ENCODE measurements at places on chromosomes 2 and 18.

- no peak for DNase-seq
Measured at GRCh38 chr2:74036450-74037195, 51.9 kb downstream of the TET3 start.

GRCh38 chr2:175366815-175367214, 185.3 kb upstream of the ATP5MC3 start:
- no peak for DNase-seq

GRCh38 chr2:163774862-163775261, 39.1 kb upstream of the FIGN start:
- DNase-seq = no peak

- no peak for DNase-seq
Measured at GRCh38 chr2:224417361-224417729, 15.4 kb upstream of the FAM124B start.

DNA sequence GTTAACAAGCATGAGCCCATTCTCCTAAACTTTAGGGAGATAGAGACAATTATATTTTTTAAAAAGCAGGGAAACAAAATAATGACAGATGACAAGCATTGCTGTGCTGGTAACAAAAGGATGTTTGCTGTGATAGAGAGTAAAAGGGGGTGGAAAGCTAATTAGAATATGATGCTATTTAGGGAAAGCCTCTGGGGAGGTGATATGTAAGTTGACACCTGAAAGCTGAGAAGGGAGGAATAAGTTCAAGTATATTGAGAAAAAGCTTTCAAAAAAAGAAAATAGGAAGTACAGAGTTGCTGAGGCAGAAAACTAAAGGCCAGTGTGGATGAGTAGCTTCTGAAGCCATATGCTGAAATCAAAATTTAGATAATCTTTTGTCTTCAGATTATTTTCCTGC, 565.2 kb upstream of the NRXN1 start:
- no peak for DNase-seq

DNA sequence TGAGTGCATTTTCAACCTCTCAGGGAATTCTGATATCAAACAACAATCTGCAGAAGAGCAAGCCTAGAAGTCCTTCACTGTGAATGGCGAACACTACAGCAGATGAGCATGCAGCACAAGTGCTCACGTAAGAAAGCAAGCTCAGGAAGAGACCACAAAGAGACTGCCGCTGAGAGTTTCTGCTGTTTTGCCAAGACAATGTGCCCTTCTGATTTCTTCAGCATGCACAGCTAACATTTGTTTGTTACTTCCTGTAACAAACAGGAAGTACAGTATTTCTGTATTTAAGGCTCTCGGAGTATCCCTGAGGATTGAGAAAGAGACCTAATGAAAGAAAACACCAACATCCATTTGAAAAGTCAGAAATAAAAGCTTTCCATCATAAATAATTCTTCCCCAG, 45.9 kb downstream of the MBOAT2 start:
- no peak for DNase-seq

GRCh38 chr2:191661097-191661924, 16.6 kb upstream of the NABP1 start:
- DNase-seq = no peak

GRCh38 chr2:217853301-217853881, 149.4 kb downstream of the TNS1 start:
- no peak for DNase-seq

GRCh38 chr2:13813236-13813635, 819.3 kb upstream of the LRATD1 start:
- no peak for DNase-seq

GRCh38 chr18:60649842-60650536, 277.4 kb upstream of the MC4R start:
- no peak for DNase-seq

DNA sequence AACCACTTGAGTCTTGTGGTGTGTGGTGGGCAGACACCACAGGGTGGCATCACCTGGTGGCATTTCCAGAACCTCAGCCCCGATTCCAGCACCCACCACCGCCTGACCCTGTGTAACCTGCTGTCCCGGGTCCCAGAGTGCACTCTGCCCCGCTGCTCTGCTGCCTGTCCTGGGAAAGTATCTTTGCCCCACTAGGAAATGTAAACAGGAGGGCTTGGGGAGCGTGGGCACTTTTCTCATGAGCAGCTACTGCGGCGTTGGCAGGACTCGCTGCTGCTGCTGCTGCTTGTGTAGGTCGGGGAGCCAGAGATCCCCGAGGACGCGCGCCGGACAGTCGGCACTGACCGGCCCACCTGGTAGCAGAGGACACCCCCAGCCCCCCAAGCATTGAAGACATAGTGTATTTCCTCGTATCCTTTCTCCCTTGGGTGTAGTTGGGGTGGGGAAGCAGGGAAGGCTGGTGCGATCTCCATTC, 13.4 kb downstream of the DTYMK start:
- no peak for DNase-seq

DNA sequence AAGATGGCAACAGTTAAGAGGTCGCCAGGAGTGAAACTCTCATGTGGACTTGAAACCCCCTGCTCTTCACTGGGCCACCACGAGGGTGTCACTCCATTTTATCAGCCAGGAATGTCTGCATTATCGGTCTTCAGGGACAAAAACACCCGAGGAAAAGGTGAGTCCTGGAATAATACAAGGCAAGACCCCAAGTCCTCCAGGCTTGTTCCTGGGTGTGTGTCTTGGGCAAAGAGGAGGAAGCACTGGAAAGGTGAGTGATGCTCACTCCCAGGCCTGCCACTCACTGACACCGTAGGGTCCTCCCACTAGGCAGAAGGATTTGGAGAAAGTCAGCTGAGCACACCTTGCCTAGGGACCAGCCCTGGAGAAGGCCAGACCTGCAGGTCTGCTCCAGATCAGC, 86.9 kb downstream of the LOXHD1 start:
- no peak for DNase-seq

GRCh38 chr2:20052861-20053281, 1.4 kb upstream of the LAPTM4A start:
- DNase-seq = no peak

- DNase-seq = no peak
Measured at GRCh38 chr18:23127090-23127489, 8.2 kb upstream of the CABLES1 start.

- DNase-seq = no peak
Measured at GRCh38 chr2:215619989-215620388, 184.1 kb upstream of the FN1 start.

DNA sequence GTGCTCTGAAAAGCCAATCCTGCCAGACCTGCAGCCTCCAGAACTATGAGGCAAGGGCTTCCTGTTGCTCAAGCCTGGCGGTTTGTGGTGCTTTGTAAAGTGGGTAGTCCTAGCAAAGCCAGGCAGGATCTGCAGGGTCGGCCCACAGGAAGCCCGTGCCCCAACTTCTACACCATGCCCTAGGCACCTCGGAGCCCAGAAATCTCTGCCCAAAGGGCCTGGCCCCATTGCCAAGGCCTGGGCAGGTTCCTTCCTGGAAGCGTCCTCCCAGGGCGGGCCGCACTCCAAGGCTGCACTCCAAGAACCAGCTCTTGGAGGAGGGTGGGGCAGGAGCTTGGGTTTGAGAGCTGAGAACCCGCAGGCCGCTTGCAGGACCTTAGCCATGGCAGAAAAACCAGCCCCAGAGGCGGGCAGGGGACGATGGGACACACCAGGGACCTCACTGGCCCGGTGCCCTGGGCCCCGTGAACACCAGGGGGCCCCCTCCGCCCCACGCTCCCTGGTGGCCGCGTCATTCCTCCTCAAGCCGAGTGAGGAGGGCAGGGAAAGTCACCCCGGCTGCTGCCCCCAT, 37.2 kb upstream of the ID2 start:
- peak; percentile 59 for DNase-seq

- no peak for DNase-seq
Measured at GRCh38 chr2:226643030-226643945, 156.3 kb downstream of the IRS1 start.

DNA sequence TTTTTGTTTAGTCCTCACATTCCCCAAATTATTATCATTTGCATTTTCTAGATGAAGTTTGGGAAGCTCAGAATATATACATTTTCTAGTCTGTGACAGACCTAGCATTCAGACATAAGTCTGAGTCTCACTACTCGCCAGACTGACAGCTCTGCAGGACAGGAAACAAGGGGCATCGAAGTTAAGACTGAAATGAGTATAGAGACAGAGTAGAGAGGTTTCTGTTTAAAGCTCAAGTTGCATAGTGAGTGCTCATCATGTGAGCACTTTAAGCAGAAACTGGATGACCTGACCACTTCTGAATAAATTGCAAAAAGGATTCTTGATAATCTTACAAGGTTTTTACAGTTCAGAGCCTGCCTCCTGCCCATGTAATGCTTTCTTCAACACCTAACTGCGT, 1.1 kb downstream of the HADHB start:
- DNase-seq = peak; percentile 66

DNA sequence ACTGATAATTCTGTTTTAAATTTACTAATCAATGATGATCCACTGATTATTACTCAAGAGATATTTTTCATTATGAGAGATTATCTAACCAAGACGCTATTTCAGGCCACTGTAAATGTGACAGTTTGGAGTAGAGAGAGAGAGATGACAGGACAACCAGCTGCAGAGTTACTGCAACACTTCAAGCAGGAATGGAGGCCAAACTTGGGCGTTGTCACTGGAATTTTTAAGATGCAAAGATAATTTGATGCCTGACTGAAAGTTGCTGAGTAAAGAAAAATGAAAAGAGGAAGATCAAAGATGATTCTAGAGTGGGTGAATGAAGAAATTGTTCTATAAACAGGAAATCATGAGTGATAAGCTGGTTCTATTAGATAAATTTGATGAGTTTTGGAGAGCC, 1302.1 kb upstream of the TMEFF2 start:
- DNase-seq = no peak

GRCh38 chr2:119480718-119481142, 43.6 kb downstream of the SCTR start:
- DNase-seq = peak; percentile 36

DNA sequence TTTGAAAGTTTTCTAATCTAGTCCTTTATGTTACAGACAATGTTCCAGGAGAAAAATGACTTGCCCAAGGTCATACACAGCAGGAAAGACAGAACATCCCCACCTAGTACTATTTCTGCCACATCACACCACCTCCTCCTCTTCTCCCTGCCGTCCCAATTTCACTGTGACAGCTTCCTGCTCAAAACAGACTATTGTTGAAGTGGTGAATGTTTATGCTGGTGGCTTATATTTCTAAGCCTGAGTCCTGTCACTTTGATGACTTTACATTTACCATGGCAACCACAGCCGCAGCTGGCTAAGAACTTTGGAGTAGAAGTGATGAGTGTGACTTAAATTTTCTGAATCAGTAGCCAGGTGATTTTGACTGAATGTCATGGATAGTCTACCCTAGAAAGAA, 10.0 kb downstream of the GALNT5 start:
- no peak for DNase-seq

DNA sequence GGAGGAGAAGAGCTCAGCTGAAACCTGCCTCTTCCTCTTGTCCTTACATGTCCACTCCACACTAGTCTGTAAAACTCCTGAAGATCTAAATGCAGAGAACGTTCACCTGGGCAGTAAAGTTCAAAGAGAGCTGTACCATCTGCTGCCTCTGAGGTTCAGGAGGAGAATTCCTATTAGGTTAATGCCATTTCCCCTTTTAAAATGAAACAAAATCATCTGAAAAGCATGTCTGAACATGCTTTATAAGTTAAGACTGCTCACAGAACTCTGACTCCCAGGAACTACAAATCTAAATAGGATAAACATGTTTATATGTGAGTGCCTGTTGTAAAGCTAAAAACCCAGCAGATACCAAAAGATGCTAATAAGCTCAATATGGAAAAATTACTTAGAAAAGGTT, 164.4 kb downstream of the AFF3 start:
- DNase-seq = no peak

DNA sequence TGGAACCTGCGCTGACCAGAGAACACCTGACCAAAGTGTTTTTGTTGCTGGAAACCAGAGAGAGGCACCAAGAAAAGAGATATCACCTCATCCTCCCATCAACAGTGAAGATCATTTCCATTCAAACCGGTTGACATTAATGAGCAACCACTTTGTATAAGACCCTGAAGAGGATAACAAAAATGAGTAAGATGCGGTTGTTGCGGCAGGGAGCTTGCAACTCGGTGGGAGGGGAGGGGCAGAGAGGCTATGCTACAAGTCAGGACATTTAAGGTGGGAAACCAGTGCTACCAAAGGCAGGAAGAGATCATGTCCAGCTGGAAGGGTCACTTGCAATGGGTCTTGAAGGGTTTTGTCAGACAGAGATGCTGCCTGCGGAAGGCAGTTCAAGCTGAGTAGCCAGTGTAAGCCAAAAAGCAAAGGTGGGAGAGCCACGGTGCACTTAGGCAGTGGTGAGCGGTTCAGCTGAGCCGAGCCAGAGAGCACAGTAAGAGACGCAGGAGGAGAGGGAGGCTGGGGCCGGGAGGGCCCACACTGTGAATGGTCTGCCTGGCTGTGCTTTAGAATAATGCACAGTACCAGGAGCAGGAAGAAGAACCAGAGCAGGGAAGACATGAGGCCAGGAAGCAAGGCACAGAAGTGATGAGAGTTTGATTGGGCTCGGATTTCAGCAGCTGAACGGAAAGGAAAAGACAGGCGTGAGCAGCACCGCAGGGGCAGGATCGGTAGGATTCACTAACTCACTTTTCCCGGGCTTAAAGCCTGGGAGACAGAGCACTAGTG, 24.4 kb upstream of the DTNB start:
- peak; percentile 58 for DNase-seq

DNA sequence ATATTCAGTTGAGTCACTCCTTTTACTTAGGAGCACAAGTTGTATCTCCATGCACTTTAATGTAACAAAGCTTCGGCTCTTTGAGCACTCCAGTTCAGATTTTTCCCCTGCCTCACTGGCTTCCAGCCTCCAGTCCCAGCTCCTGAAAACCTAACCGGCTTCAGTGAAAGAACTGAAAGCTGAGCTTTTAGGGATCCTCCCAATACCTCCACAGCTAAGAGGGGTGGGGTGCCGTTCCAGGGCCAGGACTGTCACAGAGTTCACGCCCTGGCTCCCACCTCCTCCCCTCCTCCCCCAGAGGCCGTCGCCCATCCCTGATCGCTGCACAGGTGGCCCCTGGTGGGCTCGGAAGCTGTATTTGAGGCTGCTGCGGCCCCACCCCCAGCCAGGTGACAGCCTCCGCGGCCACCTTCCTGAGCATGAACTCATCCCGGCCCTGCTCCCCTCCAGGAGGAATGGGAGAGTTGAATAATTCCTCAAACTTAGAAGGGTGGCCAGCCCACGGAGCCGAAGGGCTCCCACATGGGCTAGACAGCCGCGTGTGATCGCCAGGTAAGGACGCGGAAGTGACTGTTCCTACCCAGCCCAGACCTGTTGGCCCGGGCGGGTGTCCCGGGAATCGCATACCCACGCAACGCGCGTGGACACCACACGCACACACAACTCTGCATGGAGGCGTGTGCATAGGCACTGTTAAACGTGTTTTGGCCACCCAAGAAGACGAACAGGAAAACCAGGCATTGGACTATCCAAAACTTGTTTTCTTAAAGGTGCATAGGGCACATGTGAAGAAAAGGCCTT, 1.8 kb downstream of the MYO5B start:
- DNase-seq = no peak

DNA sequence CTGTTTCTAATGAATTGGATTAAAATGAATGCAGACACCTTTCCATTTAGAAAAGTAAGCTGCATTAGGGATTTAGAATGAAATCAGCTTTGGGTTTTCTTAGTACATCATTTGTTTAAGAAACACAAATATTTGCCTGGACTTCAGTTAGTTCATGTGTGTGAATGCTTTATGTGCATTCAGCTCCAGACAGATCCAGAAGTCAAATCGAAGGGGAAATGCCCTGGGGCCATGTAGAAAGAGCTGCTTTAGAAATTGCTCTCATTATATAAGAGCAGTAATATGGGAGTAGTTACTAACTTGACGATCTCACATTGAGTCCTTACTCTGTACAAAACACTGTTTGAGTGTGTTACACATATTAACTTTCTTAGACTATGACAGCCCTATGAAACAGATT, 88.0 kb upstream of the TTC39C start:
- DNase-seq = no peak
